ENCODE measurements at places on chromosomes 7 and 10.

- no peak for DNase-seq
These were observed 1089.5 kb upstream of the LRRN3 start for GRCh38 chr7:110001254-110001938.

DNA sequence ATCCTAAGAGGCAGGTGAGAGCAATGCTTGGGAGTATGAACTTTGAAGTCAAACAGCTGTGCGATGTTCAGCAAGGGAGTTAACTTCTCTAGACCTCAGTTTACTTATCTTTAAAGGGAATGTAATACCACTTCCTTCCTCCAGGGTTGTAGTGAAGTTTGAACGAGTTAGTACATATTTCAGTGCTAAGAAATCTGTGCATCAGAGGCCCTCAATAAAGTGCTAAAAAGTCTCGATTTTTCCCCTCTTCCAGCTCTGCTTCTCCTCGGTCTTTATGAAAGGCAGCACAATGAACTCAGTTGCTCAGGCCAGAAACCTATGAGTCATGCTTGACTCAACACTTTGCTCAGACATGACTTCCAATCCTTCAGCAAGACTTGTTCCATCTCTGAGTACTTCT, 418.9 kb downstream of the MDFIC start:
- DNase-seq: no peak

DNA sequence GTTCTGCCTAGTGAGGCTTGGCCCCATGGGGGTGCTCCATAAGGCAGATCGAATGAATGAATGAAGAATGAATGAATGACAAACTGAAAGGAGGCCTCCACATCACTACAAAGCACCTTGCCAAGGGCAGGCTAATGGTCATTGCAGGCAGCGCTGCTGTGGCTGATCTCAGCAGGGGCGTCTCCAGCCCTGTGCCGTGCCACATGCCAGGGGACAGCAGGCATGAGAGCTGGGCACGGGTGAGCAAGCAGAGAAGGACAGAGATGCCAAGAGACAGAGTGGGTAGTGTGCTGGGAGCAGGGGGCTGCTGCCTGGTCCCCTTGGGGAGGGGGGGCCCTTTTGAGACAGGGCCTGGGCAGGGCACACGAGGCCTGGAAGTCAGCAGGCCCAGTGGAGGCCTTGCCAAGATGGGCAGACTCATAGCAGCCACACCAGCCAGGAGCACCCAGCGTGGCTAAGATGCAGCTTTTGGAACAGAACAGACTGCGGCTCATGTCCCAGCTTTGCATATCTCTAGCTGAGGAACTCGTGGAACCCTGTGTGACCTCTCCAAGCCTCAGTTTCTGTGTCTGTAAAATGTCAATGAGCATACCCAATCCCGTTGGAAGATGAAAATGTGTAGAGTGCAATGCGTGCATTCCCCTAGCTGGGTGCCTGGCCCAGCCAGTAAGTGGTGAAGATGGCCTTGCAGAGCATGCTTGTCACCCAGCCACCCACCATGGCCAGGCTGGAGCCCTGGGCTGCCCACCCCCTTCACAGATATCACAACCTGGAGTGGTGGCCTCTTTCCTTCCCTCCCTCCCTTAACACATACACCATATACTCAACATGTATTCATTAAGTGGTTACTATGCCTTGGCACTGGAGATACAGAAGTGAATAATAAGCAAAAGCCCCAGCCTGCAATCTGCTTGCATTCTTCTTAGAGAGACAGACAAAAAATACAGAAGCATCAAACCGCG, 61.1 kb upstream of the LRRC18 start:
- DNase-seq: no peak

DNA sequence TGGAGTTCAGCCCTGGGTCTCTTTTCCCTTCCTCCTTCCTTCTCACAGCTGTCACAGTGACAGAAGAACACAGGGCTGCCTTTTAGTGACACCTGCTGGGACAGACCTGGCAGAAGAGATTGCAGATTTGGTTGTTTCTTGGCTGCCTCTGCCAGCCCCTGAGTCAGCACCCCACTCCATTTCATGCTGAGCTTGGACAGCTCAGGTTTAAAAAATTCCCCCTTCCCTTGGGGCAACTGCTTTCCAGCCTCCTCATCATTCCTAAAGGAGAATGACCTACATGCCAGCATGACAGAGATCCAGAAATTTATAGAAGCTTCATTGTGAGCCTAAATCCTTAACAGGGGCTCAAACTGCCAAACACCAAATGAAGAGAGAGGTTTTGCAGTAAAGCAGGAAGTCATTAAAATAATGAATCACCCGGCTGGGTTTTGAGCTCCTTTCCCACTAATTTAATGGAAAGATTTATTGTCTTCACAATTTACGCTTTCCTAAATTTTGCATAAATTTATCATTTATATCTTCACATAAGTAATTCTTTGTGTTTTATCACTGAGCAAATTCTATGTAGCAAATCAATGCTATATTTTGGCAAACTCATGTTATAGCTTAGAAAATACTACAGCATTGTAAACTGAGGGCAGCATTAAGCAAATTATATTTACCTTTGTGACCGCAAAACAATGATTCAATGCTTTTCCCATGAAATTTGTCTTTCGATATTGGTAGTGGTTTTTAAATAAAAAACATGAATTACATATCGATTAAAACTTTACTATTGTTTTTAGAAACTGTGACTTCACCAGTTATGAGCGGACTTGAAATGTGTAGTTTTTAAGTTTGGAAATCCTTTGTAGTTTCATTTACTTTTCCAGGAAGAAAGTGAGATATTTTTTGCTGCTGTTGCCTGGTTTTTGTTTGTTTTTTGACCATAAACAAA, 399.5 kb upstream of the ANKRD30A start:
- DNase-seq: no peak

- DNase-seq: no peak
These were observed 124.7 kb upstream of the UNC5B start for GRCh38 chr10:71087622-71088021.

DNA sequence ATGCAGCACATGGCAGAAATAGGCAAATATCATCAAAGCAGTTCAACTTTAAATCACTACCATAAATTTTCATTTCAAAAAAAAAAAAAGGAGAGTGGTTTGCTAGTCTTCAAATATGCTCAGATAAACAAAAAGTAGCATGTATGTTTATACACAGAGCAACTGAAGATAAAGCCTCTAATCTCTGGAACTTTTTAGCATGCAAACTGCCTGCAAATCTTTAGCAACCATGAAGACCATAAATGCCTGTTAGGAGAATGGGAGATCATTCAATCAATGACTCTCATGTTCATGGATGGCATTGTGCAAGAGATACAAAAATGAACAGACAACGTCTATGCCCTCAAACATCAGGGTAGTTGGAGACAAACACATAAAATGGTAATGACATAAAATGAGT, 57.3 kb downstream of the ORC5 start:
- DNase-seq: no peak

DNA sequence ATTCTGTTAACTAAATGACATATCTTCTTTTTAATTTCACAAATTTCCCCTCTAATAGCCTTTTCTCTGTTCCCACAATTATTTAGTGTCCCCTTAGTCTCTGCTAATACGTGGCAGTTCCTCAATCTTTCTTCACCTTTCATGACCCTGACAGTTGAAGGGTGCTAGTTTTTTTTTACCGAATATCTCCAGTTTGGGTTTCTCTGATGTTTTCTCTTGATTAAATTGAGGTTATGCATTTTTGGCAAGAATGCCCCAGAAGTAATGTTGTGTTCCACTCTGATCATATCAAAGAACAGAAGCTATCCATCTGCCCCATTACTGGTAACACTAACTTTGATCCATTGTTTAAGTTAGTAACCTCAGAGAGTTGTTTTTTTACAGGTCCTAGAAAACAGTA, 133.6 kb upstream of the ASAH2 start:
- no peak for DNase-seq

GRCh38 chr7:100035876-100036275, 13.7 kb upstream of the ZSCAN21 start:
- no peak for DNase-seq

GRCh38 chr7:25250386-25250785, 22.1 kb upstream of the NPVF start:
- DNase-seq: no peak

DNA sequence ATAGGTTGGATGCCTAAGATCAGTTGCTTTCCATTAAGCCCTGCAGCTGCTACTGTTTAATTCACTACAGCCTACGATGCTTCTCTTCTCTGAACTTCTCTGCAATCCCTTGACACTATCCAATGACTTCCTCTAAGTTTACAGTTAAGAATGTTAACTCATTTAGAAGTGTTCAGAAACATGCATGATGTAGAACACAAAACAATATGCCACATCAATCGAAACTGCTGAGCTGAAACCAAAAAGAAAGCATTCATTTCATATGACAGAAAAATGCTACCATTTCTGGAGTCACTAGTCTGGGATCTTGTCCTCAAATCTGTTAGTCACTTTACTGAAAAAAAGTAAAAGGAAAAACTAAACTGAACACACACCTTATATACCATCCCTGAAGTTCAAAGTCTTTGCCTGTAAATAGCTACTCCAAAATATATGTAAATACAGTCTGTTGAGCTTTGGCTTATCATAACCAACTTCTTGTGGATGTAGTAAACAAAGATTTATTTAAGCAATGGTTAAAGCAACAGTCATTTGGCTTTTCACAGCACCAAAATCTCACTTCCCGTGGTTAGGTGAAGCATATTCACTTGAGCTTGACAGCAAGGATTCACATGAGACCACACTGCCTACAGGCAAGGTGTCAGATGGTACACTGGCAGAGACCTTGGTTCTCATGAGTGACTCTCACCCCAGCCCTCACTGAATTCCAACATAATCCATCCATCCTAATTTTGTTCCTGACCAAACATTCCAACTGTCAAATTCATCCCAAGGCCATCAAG, 187.0 kb downstream of the PPP1R17 start:
- no peak for DNase-seq

GRCh38 chr10:122252805-122253204, 18.3 kb upstream of the BTBD16 start:
- DNase-seq: no peak

DNA sequence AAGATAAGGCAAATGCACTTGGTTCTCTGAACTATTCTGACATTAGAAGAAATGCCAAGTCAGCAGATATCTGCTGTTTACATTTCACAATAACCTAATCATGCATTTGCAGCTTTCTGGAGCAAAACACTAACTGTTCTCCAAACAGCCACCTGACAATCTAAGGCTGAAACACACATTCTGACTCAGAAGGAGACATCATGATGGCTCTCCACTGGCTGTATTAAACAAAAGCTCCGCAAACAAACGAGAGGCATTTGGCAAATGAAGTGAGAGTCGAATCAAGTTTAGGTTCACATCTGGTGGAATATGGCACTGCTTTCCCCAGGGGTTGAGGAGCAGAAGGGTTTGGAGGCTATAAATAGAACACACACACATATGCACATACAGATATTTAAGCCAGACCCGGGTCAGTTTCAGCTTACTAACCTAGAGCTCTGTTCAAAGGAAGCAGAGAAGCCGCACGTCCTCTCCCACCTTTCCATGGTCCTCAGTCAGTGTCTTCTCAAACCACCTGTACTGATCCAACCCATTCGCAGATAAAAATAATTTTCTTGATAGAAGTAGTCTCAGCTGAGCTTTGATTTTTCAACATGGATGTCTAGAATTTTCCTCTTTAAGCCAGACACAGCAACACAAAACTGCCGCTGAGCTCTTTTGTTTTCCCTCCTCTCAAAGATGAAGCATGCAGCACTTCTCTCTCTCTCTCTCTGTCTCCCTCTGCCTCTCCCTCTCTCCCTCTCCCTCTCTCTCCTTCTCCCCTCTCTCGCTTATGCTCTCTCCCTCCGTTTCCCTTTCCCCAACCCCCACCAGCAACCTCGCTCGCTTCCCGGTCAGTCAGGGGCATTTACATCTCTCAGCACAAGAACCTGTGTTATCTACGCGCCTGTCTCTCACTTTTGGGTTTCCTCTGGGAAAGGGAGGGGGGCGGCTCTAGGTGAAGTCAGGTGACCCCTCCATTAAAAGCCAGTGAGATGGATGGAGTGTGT, 682.8 kb downstream of the MAGI2 start:
- no peak for DNase-seq

GRCh38 chr10:8034466-8035005, 20.0 kb upstream of the GATA3 start:
- DNase-seq: no peak

GRCh38 chr7:4774658-4775249, 669 bp upstream of the AP5Z1 start:
- no peak for DNase-seq

- no peak for DNase-seq
These were observed 33.6 kb upstream of the HERPUD2 start for GRCh38 chr7:35728412-35729060.

- peak; percentile 30 for DNase-seq
These were observed 97.0 kb downstream of the TPK1 start for GRCh38 chr7:144738708-144739314.

- no peak for DNase-seq
These were observed 80.3 kb downstream of the PIP4K2A start for GRCh38 chr10:22634093-22634492.

DNA sequence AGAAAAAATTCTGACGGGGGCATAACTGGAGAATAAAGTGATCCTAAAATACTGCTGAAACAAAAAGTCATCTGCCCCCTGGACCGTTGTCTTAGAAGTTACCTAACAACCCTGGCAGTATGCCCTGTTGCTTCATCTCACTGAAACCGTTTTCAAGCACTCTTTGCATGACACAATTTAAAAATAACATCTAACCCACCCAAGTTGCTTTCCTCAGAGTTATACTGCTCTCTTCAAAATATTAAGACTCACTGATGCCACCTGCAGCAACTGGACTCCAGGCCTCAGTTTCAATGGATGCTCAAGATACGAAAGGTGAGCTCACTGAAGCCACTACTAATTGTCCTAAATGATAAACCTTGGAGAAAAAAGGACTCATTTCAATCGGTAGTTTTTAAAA, 57.4 kb downstream of the CDK6 start:
- DNase-seq: no peak

GRCh38 chr7:90717296-90718060, 121.4 kb downstream of the CDK14 start:
- no peak for DNase-seq

DNA sequence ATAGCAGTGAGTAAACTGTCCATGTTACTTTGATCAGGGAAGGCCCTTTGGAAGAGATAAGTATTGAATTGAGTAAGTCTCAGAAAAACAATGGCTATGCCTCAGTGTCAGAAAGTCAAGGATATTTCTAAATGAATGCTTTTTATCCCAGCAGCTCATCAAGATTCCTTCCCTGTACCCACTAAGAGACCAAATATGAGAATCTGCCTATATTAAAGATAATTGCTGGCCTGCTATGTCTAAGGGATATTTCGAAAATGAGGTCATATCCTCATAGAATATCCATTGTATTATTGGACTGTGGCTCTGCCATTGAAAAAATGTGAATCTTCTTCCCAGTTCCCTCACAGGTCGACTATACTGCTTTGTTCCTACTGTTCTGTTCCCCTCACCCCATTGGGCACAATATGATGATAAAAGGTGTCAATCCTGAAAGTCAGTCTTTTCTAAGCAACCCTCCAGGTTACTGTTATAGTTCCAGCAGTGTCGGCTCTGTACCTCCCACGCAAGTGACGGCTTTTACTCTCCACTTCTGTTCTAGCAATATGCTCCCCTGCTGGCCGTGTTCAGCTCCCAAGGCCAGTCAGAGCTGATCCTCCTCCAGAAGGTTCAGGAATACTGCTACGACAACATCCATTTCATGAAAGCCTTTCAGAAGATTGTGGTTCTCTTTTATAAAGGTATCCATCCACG, 51.7 kb downstream of the BZW2 start:
- no peak for DNase-seq

- no peak for DNase-seq
These were observed 66.1 kb upstream of the STK17A start for GRCh38 chr7:43516581-43517342.

- no peak for DNase-seq
These were observed 275.1 kb upstream of the NRP1 start for GRCh38 chr10:33609546-33609945.

- no peak for DNase-seq
These were observed 266.0 kb downstream of the GRID1 start for GRCh38 chr10:86100581-86101061.

All from activated naive CD4-positive, alpha-beta T cell treated with anti-CD3 and anti-CD28 coated beads, Interleukin-2, amount 10 ng/mL, durations not matched to agents 7 days and 5 days (primary cell).